ENCODE measurements at places on chromosomes 3 and 15.
A peak's percentile ranks its signal among the peaks of the same experiment; 100 is the strongest.

GRCh38 chr15:72342385-72342784 is 22.4 kb upstream of the CELF6 start:
- DNase-seq, result no peak

- DNase-seq, result no peak
These were observed 814.6 kb downstream of the AGBL1 start for GRCh38 chr15:86894269-86894668.

- no peak for DNase-seq
These were observed 13.5 kb upstream of the DAZL start for GRCh38 chr3:16618721-16619120.

DNA sequence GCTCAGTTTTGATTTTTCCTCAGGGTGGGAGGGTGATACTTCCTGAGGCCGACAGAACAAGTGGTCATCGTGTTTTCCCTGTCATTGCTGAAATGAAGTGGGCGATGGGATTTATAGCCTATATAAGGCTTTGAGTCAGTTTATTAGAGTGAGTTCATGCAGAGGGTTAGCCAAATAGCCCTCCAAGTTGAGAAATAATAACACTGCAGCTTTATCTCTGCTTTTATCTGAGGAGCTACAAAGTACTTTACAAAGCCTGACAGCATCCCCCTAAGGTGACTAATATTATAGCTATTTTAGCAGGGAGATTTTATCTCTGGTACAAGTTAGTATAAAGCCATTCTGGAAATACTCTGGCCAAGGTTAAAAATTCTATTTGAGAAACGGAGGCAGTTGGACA is 389.6 kb downstream of the MFSD1 start:
- DNase-seq, result no peak

DNA sequence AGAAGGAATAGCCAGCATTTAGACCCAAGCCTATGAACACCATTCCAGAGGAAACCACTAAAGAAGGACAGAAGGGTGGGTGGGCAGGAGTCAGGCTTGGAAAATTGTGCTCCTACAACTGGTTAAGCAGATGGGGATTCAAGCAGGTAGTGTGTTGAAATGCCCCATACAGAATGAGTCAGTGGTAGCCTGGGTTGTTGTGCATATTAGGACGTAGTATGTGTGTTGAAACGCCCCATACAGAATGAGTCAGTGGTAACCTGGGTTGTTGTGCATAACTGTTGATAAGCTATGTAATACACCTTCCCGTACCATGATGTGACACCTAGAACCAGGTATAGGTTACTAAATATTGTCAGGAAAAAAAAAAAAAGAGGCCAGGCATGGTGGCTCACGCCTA is 34.0 kb downstream of the MINDY4B start:
- DNase-seq, result no peak

DNA sequence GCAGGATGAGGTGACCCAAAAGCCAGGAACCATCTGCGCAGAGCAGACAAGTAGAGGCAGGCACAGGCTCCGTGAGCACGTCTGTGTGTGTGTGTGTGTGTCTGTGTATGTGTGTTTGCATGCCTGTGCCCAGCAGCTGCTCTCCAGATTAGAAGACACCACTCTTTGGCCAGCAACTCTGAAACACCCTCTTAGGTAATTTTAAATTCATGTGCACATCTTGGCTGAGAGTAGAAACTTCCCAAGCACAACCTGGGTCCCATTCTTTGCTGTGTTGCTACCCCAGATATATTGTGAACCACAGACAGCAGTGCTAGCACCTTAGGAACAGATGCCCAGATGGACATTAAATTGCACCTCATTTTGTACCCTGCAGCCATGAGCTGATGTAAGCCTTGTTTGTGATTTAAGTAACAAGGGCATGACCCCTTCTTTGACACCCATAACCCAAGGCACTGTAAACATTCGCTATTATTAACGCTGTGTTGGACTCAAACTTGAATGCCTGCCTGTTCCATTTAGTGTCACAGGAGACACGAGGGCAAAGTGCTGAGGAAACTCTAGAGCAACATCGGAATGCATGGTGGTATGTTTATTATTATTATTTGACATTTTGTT is at the start of gene FILIP1L:
FILIP1L (minus strand) TSS at position 89 of the 618 bp plus-strand sequence.
- DNase-seq, result no peak

GRCh38 chr3:15754047-15754446 is 43.7 kb downstream of the ANKRD28 start:
- no peak for DNase-seq

DNA sequence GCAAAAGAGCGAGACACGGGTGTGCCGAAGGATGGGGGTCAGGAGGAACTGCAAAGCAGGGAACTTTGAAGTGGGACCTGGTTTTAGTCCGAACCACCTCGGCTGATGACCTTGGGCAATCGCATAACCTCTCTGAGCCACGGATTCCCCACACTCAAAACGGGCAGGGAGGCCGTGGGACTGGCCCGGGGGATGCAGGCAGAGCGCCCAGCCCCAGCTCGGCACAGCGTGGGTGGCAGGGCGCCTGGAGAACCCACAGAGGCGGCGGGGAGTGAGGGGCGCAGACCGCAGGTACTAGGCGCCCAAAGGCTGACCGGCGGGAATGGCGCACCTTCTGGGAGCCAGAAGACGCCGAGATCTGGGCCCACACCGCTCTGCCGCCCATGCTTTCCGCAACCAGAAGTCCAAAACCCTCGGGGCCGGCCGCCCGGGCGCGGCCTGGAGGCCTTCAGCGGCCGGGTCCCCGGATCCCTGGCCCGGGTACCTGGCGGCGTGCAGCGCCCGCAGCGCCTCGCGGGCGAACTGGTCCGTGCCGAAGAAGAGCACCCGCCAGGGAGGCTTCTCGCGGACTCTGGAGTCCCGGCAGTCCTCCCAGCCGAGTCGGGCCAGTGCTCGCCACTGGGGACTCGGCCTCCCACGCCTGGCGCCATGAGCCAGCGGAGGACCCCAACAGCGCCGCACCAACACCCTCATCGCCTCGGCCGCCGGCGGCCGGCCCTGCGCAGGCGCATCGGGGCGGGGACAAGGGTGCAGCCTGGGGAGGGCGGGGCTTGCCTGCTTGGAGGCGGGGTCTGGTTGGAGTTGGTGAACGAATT is at the start of gene MTFMT:
MTFMT (minus strand) TSS at position 719 of the 815 bp plus-strand sequence; CDS start at position 693, 26 bp downstream.
- DNase-seq, result peak; percentile 95

GRCh38 chr3:64837126-64837738 is 149.4 kb upstream of the ADAMTS9 start:
- DNase-seq, result no peak

DNA sequence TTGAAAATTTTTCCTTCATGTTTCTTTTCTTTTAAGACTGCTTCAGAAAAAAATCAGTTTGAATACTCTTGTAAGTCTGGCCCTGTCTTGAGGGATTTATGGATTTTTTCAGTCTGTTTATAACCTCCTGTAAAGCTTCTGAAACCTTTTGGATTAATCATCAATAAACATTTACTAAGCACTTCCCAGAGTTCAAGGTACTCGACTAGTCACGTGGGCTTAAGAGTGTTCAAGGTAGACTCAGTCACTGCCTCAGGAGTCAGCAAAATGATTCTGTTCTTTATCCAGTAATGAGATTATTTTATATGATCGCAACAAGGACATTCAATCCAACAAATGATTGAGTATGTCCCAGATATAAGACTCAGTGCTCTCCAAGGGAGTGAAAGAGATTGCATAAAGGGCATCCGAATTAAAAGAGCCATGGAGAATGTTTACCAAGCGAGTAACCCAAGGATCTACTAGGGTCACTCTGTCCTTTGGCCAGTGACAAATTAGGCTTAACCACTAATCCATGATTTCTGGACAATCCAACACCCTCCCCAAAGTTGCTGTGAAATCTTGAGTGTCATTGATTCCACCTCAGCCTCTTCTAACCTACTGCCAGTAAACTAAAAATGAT is 726.6 kb upstream of the NAALADL2 start:
- DNase-seq, result no peak

- DNase-seq, result no peak
These were observed 62.3 kb downstream of the IQSEC1 start for GRCh38 chr3:13010780-13011572.

DNA sequence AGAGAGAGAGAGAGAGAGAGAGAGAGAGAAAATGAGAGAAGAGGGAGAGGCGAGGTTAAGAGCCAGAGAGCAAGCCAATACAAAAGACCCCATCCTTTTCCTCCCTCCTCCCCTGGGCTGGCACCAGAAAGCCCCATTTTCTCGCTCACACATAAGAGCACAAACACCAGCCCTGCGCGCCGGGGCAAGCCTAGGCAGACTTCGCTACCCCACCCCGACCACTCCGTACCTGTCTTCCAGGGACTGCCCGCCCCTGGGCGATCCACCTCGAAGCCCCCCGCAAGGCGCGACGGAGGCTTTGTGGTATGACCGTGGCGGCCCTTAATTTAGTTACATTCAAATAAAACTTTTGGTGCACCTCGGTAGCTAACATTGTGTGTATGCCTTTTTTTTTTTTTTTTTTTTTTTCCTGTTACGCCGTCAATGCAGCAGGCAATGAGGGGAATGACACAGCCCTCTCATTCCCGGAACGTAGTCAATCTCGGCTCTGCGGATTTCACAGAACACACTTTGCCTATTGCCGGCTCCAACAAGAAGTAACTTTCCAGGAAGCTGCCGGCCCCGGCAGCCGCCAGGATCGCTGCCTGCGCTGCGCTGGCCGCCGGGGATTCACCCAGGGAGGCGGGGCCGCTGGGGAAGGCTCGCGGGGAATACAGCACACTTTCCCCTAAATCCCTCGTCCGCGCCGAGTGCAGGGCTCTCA is 7.7 kb downstream of the BCL6 start:
- peak; percentile 68 for DNase-seq

- DNase-seq, result no peak
These were observed 209.0 kb downstream of the SLCO3A1 start for GRCh38 chr15:92062505-92062904.

DNA sequence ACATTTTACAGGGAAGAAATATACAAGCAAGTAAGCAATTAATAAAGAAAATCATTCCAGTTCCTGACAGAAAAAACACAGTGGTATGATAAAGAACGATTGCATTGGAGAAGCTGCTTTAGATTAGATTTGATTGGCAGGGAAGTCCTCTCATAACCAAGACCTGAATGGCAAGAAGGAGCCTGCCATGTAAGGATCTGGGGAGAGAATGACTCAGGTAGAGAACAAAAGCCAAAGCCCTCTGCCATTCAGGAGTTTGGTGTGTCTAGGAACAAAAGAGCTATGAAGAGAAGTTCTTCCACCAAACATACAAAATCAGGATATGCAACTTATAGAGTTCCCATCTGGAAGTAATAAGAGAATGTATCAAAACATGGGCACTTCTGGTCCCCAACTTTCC is 57.6 kb downstream of the SIDT1 start:
- no peak for DNase-seq

- peak; percentile 14 for DNase-seq
These were observed 6.6 kb downstream of the KLF15 start for GRCh38 chr3:126350502-126351085.

DNA sequence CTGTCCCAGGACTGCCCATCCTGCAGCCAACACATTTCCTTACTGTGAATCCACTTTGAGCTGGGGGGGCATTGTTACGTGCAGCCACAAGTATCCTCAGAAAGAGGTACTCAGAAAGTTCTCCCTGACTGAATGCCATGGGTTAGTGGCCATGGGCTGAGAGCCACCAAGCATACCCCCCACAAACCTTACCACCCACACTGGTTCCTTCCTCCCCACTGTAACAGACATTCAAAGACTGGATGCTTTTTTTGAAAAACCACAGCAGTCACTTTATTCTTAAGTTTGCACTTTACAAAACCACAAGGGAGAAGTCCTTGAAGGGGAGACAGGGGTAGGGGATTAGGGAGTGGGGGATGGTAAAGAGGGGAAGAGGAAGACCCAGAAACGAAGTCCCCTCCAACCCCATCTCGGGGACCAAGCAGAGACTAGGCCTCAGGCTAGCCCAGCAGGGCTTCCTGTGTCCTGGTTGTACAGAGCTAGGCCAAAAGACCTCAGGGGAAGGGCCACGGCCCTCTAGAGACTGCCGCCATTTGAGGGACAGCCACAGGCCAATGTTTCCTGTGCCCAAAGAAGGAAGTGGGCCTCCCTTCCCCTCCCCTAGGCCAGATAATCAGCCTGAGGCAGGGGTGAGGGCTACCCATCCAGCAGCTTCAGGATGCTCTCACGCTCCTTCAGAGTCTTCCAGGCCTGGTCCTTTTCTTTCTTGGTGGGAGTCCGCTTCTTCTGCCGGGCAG is 10.1 kb upstream of the CAMK1 start:
- DNase-seq, result peak; percentile 43

GRCh38 chr15:63848879-63849551 is 15.3 kb upstream of the HERC1 start:
- no peak for DNase-seq

- DNase-seq, result no peak
These were observed 153.0 kb downstream of the THRB start for GRCh38 chr3:24341668-24342067.

DNA sequence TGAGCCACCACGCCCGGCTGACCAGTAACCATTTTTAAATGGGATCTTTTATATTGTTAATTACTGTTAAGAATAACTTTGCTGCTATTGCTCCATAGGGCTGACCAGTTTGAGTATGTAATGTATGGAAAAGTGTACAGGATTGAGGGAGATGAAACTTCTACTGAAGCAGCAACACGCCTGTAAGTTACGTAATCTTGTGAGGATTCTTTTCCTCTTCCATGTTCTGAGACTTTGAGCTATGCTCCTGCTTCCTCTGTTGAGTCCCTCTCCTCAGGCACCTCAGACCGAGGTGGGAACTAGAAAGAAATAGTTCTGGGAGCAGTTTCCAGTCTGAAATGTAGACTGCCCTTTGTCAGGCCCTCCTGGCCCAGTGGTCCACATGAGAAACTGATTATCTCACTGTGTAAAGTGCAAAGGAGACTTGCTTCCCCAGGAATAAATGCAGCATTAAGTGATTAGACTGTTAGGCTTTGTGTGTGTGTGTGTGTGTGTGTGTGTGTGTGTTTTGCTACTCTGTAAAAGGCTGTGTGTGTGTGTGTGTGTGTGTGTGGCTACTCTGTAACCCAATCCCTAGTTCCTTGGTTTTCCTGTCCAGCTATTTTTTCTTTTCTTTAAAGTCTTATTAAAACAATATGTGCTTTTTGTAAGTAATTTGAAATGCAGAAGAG is 5.2 kb downstream of the POLR2H start:
- DNase-seq, result no peak

DNA sequence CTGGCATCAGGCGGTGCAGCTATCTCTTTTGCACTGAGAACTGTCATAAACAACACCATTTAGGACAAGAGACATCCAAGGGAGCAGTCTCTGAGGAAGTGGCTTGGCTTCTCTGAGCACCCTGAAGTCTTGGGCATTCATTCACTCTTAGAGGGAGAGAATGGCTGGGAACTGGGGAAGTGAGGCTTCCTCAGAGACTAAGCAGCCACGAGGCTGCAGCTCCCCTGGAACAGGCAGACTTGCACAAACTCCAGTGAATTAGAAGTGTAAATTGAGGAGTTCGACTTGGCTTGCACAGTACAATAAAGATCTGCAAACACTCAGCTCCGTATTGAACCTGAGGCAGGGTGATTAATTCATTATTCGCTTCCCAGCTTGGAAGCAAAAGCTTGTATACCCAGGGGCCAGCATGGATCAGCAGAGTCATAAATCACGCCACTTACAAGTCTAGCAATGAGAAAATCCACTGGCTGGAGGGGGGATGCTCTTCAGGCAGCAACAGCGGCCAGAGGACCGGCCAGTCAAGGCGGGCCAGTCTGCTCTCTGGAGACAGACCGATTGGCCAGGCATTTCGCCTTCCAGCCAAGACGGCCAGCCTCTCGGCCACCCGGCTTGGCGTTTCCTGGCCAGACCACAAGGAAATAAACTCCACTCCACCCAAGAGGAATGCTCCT is 118.8 kb upstream of the ADPGK start:
- DNase-seq, result no peak

Data from activated CD4-positive, CD25-positive, alpha-beta regulatory T cell treated with anti-CD3 and anti-CD28 coated beads, Interleukin-2, amount 50 U/mL, for 72 hours (primary cell).